T-helper 22 cell (primary cell): ENCODE measurements at places on chromosomes 5 and 9.

DNA sequence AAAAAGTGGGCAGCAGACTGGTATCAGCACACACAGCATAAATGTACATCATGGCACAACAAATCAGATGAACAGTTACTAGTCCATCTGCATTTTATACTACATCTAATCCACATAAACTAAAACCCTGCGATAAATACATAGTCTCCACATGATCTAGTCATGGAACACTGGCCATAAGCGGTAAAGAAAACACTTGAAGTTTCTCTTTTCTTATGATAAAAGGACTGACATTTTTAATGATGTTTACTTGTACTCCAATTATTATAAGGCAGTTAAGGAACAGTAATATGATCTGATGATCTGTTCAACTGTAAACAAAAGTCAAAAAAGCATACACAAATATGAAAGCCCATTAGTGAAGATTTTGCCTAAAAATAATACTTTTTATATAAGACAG, 112.5 kb downstream of the MPDZ start:
- no peak for DNase-seq

DNA sequence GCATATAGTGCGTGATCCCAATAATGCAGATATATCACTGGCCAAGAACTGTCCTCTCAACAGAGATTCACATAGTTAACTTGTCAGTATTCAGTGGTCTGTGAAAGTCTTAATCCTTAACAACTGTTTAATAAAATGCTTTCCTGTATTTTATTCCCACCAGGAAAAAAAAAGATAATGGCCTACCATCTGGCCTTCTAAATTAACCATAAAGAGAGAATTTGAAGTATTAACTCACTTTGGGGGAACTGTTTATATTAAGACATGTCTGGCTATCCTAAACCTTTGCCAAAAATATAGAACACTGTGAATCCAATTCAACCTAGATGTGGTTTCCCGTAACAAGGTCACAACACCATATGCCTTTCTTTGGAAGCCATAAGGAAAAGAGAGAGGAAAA, 818 bp upstream of the FREM1 start:
- DNase-seq: no peak

GRCh38 chr5:160462167-160462566, 40.5 kb downstream of the PTTG1 start:
- DNase-seq: no peak

- no peak for DNase-seq
Measured at GRCh38 chr5:108788142-108788541, 40.4 kb downstream of the FER start.

DNA sequence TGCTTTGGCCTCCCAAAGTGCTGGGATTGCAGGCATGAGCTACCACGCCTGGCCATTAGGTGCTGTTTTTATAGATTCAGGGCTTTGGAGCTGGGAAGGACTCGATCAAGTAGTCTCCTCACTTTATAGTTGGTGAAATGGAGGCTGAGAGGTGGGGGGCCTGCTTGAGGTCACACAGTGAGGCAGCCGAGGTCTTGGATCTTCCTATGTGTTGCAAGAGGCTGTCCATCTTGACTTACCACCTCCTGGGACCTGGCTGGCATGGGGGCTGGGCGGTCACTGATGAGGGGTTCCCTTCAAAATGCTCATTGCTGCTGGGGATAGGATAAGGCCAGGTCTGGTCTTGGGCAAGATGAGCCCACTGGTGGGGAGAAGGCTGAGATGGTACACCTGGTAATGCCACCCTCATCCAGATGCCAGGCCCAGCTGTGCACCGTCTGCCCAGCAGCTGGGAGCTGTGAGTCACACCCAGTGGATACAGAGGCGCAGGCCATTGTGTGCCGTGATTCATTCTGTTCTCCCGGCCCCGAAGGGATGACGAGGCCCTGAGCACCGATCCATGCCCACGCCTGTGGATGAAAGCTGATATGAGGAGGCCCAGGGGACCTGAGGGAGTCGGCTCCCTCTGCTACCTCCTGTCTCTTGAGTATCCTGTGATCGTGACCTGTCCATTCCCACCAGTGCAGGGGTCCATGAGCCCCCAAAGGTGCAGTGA, 10.5 kb upstream of the NDST1 start:
- no peak for DNase-seq

GRCh38 chr5:142915813-142916424, 145.7 kb downstream of the ARHGAP26 start:
- no peak for DNase-seq

DNA sequence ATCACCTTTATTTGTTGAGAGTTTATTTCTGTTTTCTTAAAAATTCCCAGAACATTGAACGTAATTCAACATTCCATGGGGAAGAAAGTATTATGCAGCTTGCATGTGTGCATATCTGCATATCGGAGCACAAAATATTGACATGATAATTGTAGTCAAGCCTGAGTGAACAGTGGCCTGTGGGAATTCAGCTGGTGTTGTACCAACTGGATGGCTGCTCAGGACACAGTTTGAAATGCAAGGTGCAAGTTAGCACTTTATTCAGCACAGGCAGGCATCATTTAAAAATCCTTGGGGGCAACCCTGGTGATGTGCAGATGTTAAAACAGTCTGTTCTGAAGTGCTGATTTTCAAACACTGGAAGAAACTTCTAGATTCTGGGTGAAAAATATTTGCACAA, 82.4 kb downstream of the CNTLN start:
- DNase-seq: no peak

DNA sequence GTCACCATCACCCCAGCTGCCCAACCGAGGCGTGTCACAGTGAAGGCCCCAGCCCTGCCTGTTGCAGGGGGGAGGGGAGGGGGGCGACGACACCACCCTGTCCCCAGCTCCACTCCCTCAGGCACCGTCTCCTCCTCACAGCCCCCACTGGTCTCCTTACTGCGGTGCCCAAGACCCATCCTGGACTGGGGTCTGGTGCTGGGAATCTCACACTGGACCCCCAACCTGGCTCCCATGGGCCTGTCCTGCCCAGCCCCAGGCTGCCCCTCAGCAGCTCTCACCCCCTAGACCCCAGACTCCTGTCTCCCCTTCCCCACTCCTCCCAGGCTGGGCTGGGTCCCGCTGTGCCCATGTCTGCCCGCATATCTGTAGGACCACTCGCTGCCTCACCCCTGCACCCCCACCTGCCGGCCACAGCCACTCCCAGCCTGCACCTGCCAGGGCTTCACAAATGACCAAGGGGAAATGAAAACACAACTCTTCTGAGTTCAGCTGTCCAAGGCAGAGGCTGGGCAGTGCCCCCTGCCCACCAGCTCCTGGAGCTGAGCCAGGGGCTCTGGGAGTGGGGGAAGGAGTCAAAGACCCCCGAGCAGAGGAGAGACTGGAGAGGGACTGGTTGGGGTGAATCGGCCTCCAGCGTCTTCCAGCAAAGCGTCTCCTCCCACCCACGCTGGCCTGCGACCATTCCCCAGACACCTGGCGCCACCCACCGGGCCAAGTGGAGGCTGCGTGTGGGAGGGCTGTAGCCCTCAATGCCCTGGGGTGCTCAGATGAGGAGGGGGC, 32.6 kb upstream of the EGFL7 start:
- DNase-seq: no peak

DNA sequence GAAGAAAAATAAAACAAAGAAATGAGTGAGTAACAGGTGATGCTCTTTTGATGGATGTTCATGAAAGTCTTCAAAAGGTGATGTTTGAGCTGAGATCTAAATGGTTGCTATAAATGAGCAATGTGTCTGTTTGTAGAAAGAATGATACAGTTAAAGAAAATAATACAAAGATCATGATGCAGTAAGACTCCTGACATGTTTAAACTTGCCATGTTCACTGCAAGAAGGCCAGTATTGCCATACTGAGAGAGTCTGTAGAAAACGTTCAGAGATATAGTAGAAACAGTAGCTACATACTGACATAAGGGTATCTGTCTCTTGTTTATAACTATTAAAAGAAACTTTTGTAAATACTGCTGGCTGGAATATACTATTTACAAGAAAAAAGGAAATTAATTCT, 1609.2 kb upstream of the ACO1 start:
- no peak for DNase-seq

GRCh38 chr5:36017004-36017403, 25.8 kb upstream of the UGT3A1 start:
- no peak for DNase-seq

DNA sequence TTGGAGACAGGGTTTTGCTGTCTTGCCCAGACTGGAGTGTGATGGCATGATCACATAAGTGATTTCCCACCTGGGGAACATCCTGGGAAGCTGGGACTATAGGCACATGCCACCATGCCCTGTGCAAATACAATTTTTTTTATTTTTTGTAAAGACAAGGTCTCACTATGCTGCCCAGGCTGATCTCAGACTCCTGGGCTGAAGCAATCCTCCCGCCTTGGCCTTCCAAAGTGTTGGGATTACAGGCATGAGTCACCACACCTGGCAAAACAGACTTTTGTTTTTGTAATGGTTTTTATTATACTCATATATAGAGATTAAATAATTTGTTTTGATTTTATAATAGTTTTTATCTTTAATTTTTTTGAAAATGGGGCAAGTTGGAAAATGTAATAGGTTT, 14.7 kb downstream of the DNAJC25 start:
- DNase-seq: no peak

- no peak for DNase-seq
Measured at GRCh38 chr5:88085462-88085861, 183.2 kb downstream of the TMEM161B start.

- no peak for DNase-seq
Measured at GRCh38 chr9:113238859-113239232, 17.5 kb downstream of the SLC31A1 start.

- DNase-seq: no peak
Measured at GRCh38 chr9:77417566-77417965, 230.6 kb downstream of the GNA14 start.

- DNase-seq: no peak
Measured at GRCh38 chr9:130431536-130432303, 13.0 kb upstream of the ASS1 start.

- DNase-seq: no peak
Measured at GRCh38 chr5:176812269-176813259, 2.2 kb downstream of the UNC5A start.

GRCh38 chr5:177446200-177447065, at the start of gene PRR7:
Gene PRR7, plus strand, starts transcription at chr5:177446814. Its CDS starts 8,254 bp downstream, at chr5:177455068.
- peak; percentile 57 for DNase-seq

GRCh38 chr9:134870746-134871662, 9.6 kb upstream of the FCN2 start:
- DNase-seq: no peak

GRCh38 chr5:180082633-180083420, 11.3 kb upstream of the RNF130 start:
- DNase-seq: no peak

- no peak for DNase-seq
Measured at GRCh38 chr9:117916291-117916690, 212.1 kb downstream of the TLR4 start.

DNA sequence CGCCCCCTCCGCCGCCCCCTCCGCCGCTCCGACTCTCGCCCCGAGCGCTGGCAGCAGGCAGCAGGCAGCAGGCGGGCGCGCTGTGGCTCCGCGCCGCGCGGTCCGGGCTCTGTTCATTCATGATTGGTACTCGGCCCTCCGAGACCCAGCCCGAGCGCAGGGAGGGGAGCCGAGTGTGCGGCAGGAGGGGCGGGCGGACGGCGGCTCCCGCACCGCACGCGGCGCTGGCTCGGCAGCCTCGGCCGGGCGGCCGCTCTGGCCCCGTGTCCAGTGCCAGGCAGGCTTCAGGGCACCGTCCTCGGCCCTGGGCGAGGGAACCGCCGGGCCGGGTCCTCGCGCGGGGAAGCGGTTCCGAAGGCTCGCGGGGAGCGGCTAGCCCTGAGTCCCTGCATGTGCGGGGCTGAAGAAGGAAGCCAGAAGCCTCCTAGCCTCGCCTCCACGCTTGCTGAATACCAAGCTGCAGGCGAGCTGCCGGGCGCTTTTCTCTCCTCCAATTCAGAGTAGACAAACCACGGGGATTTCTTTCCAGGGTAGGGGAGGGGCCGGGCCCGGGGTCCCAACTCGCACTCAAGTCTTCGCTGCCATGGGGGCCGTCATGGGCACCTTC, at the start of gene KCNIP1:
Gene KCNIP1, plus strand, starts transcription at position 31 of the 607 bp plus-strand sequence.
- DNase-seq: no peak

DNA sequence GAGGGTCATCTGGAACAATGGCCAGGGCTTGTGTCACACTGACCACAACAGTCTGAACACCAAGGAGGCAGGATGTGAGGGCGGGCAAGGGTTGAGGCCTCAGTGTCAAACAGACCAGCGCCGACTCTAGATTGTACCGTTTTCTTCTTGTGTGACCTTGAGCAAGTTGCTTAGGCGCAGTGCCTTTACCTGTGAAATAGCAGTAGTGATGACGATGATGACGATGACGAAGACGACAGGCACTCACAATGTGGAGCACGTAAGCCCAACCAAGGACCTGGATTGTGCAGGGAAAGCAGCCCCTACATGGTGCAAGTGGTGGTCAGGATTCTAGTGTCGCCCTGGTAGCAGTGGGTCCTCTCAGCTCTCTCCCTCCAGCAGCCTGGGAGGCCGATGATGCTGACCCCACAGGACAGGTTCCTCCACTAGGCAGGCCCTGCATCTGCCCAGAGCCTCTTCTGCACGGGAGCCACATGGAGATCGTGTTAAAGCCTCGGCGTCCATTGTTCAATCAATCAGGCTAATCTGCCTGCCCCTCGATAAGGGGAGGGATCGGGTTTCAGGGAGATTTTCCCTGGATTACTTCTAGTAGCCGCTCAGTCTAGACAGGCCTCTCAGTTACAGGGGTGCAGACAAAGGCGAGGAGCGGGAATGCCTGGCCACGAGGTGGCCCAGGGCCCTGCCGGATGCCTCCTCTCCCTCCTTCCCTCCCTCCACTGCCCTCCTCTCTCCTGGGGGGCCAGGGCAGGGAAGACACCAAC, 91.7 kb downstream of the MACROH2A1 start:
- DNase-seq: no peak

DNA sequence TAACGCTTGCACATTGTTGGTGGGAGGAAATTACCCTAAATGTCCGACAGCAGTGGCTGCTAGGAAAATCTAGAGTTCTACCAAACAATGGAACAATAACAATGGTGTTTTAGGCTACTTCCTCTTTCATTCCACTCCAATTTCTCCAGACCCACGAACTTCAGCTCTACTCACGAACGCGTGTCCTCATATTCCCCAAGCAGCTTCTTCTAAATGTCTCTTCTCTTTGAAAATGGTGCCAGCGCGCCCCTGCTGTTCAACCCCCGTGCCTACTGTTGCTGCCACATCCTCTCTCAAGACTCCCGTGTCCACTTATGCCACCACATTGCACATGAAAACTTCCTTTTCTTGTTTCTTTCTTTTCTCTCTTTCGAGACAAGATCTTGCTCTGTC, 25.6 kb downstream of the OR2V2 start:
- DNase-seq: no peak

- no peak for DNase-seq
Measured at GRCh38 chr5:73488806-73489205, 9.4 kb upstream of the BTF3 start.
